Activated CD4-positive, alpha-beta memory T cell treated with anti-CD3 and anti-CD28 coated beads, Interleukin-2, amount 10 ng/mL, durations not matched to agents 7 days and 5 days (primary cell): ENCODE measurements at places on chromosomes 1 and 21. TPM values are rescaled to one million over a fixed set of nuclear protein-coding genes. Genes with fewer than 3 reads are reported as not detected.

DNA sequence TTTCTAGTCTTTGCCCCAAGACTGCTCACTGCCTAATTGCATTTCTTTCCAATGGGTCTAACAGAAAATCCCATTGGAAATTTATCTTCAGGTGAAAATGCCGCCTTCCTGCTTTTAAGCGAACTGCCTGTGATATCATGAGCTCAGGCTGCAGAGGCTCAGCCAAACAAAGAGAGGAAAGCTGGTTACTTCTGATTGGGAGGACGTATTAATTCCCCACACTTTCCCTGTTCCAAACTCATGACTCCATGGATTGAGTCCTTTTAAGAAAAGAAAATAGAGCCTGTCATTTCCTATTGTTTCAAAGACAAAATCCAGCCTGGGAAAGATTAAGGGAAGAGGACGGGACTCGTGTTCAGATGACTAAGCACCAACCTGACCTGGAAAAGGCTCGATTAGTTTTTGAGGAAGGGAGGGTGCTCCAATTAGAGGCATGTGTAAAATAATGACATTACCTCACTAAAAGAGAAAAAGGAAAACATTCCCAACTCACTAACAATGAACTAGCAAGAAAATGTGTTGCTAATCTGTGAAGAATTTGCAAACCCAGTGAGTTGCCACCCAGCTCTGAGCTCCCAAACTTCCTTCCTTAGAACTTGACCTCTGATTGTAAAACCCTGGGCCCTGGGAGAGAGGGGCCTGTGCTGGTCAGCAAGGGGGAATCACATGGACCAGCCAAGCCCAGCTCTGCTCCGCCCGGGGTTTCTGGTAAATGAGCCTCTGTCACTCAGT, 61.2 kb downstream of the TCP10L start:
- H3K27ac ChIP-seq: no peak overlapping the region
- no peaks in the 10 kb centered on the region for H3K36me3 ChIP-seq
- H3K4me3 ChIP-seq: no peak overlapping the region
- DNase-seq: no peak
- no peaks in the 10 kb centered on the region for H3K27me3 ChIP-seq

DNA sequence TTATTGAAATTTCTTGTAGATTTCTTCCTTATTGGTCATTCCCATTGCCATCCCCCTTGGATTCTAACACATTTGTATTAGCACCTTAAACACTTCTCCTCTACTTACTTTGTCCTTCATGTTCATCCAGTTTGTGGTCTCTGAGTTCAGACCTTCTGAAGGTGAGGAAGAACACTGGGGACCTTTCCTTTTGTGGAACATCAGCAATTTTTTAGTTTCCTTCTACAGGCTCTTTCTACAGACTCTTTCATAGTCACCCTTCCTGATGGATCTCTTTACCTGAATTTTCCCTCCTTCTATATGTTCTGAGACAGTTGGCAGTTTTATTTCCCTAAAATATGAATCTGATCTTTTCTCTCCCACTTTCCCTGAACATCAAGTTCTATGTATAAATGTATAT, 4.4 kb upstream of the PALMD start:
- peaks cover 11% of the 10 kb centered on the region for H3K27me3 ChIP-seq
- H3K27ac ChIP-seq: no peak overlapping the region
- H3K4me1 ChIP-seq: no peaks in the 10 kb centered on the region
- no peak overlapping the region for H3K4me3 ChIP-seq
- H3K36me3 ChIP-seq: no peaks in the 10 kb centered on the region

GRCh38 chr1:7471836-7472235, 299.3 kb upstream of the VAMP3 start:
- H3K4me1 ChIP-seq: no peaks in the 10 kb centered on the region
- DNase-seq: no peak

- no peak for DNase-seq
- peaks cover 6% of the 10 kb centered on the region for H3K4me1 ChIP-seq
- peaks cover 16% of the 10 kb centered on the region for H3K27me3 ChIP-seq
- no peak overlapping the region for H3K4me3 ChIP-seq
These were observed 81.6 kb upstream of the DISP3 start for GRCh38 chr1:11397151-11397901.

DNA sequence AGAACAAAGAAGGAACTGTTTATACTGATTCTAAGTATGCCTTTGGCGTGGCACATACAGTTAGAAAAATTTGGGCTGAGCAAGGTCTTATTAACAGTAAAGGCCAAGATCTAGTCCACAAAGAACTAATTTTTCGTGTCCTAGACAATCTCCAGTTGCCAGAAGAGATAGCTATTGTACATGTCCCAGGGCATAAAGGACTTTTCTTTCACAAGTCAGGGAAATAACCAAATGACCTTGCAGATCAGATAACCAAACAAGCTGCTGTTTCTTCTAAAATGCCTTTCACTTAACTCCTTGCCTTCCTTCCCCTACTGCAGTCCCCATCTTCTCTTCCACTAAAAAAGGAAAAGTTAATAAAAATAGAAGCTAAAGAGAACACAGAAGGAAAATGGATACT, 4.0 kb downstream of the TEX50 start:
- DNase-seq: no peak
- no peak overlapping the region for H3K4me3 ChIP-seq
- H3K36me3 ChIP-seq: no peaks in the 10 kb centered on the region
- H3K27me3 ChIP-seq: no peaks in the 10 kb centered on the region
- no peak overlapping the region for H3K27ac ChIP-seq
- H3K4me1 ChIP-seq: peaks cover 2% of the 10 kb centered on the region

- H3K36me3 ChIP-seq: no peaks in the 10 kb centered on the region
- H3K4me1 ChIP-seq: no peaks in the 10 kb centered on the region
- H3K27me3 ChIP-seq: peaks cover 13% of the 10 kb centered on the region
- no peak overlapping the region for H3K27ac ChIP-seq
- no peak overlapping the region for H3K4me3 ChIP-seq
These were observed 132.7 kb downstream of the CCDC185 start for GRCh38 chr1:223525957-223526356.

- H3K27me3 ChIP-seq: no peaks in the 10 kb centered on the region
- H3K4me3 ChIP-seq: no peak overlapping the region
- no peak for DNase-seq
- no peaks in the 10 kb centered on the region for H3K4me1 ChIP-seq
These were observed 223.7 kb downstream of the VAV3 start for GRCh38 chr1:107741242-107741641.

DNA sequence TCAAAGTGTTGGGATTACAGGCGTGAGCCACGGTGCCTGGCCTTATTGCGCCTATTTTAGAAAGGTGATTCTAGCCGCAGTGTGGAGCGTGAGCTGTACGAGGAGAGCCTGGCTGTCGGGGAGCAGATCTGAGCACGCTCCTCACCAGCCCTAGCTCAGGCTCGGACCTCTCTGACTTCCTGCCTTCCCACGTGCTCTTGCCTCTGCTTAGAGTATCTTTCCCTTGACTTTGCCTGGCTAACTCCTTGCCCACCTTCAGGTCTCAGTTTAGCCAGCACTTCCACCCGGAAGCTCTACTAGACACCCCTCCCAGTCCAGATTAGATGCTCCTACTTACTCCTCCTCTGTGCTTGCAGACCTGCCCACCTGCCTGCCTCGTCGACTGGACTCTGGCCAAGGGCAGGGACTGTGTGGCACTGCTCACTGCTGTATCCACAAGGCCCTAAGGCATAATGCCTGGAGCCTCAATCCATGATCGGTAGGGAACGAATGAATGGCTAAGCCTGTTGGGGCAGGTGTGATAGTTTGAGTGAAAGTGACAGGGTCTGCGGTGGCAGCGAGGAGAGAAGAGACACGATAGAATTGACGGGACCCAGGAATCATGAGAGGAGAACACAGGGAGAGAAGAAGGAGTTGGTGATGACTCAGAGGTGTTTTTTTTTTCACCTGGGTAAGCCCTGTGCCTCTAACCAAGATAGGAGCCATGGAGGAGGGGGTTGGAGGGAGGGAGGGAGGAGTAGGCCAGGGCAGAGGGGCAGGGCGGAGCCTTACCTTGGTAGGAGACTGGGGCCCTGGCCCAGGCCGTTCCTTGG, 28.1 kb upstream of the WASF2 start:
- no peaks in the 10 kb centered on the region for H3K36me3 ChIP-seq
- no peak overlapping the region for H3K27ac ChIP-seq

C1orf94 gene
- total RNA-seq: not detected

- H3K4me1 ChIP-seq: no peaks in the 10 kb centered on the region
- no peak overlapping the region for H3K4me3 ChIP-seq
- peaks cover 20% of the 10 kb centered on the region for H3K27me3 ChIP-seq
- DNase-seq: no peak
- H3K27ac ChIP-seq: no peak overlapping the region
These were observed 114.1 kb downstream of the ZNF648 start for GRCh38 chr1:181947441-181947840.

GRCh38 chr1:175822580-175822979, 79.2 kb upstream of the TNR start:
- H3K27me3 ChIP-seq: peaks cover 9% of the 10 kb centered on the region
- H3K36me3 ChIP-seq: no peaks in the 10 kb centered on the region
- H3K4me3 ChIP-seq: no peak overlapping the region

OR2T2 gene
- total RNA-seq: not detected

DNA sequence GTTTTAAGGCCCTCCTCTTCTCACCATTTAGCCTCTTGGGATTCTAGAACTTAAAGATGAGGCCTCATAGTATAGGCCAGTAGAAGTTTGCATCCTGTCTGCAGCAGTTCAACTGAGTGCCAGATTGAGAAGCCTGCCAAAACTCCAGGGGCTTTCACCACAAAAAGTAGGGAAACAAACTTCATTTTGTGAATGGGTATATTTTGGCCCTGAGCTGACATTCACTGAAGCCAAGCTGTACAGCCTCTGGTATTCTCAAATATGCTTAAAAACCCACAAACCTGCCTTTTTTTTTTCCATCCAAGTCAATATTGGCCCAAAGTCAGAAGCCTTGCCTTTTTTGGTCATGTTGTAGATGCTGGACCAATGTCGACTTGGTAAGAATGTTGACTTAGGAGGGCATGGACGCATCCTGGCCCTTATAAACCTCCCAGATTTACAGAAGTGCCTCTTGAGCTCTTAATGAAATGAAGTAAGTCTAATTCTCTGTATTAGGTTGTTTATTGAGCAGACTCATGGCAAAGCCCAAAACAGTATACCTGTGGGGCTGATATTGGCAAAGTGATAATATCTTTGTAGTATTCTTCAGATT, 337.5 kb downstream of the CHRM3 start:
- H3K4me1 ChIP-seq: peaks cover 20% of the 10 kb centered on the region
- no peak overlapping the region for H3K4me3 ChIP-seq
- peaks cover under 1% of the 10 kb centered on the region for H3K36me3 ChIP-seq
- H3K27ac ChIP-seq: no peak overlapping the region
- H3K27me3 ChIP-seq: no peaks in the 10 kb centered on the region

ADORA3 gene
- 0.18 TPM for total RNA-seq

DNA sequence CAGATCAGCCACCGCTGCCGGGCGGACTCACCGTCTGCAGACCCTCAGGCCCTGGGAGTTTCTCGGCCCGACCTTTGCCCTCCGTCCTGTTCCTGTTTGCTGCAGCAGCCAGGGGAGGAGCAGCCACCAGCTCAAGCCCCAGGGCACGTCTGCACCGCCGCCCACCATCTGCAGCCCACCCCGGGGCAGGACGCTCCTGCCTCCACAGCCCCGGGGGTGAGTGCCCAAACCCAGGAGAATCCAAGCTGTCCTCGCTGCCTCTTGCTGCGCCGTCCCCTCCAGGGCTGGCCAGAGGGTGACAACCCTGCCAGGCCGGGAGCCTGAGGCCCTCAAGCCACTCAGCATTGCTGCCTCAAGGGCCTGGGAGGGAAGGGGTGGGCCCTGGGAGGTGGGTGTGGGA, 1.2 kb upstream of the SLC25A34 start:
- H3K4me3 ChIP-seq: no peak overlapping the region
- H3K4me1 ChIP-seq: no peaks in the 10 kb centered on the region
- no peak overlapping the region for H3K27ac ChIP-seq
- no peak for DNase-seq
- no peaks in the 10 kb centered on the region for H3K27me3 ChIP-seq
- H3K36me3 ChIP-seq: peaks cover 11% of the 10 kb centered on the region

GRCh38 chr1:220067269-220068204, 21.2 kb upstream of the EPRS1 start:
- H3K27ac ChIP-seq: no peak overlapping the region
- H3K4me1 ChIP-seq: no peaks in the 10 kb centered on the region
- no peaks in the 10 kb centered on the region for H3K27me3 ChIP-seq
- DNase-seq: no peak

INSRR gene
- 0.13 TPM for total RNA-seq

- H3K27me3 ChIP-seq: no peaks in the 10 kb centered on the region
- no peak overlapping the region for H3K27ac ChIP-seq
- no peak overlapping the region for H3K4me3 ChIP-seq
- H3K36me3 ChIP-seq: no peaks in the 10 kb centered on the region
- H3K4me1 ChIP-seq: no peaks in the 10 kb centered on the region
- no peak for DNase-seq
These were observed 21.8 kb downstream of the COL6A2 start for GRCh38 chr21:46119637-46120271.

GRCh38 chr1:204706838-204707509, 21.4 kb upstream of the LRRN2 start:
- DNase-seq: no peak
- H3K4me3 ChIP-seq: no peak overlapping the region
- H3K27me3 ChIP-seq: peaks cover 16% of the 10 kb centered on the region
- H3K4me1 ChIP-seq: peaks cover 7% of the 10 kb centered on the region
- no peaks in the 10 kb centered on the region for H3K36me3 ChIP-seq

GRCh38 chr1:75588779-75589475, 22.0 kb downstream of the SLC44A5 start:
- no peaks in the 10 kb centered on the region for H3K4me1 ChIP-seq
- no peak overlapping the region for H3K4me3 ChIP-seq
- H3K36me3 ChIP-seq: no peaks in the 10 kb centered on the region
- no peak for DNase-seq
- no peaks in the 10 kb centered on the region for H3K27me3 ChIP-seq
- H3K27ac ChIP-seq: no peak overlapping the region

SPRR2G gene
- total RNA-seq: not detected
